ENCODE measurements at places on chromosomes 2 and 18. TPM values are rescaled to one million over a fixed set of nuclear protein-coding genes. Genes with fewer than 3 reads are reported as not detected.
A peak's percentile ranks its signal among the peaks of the same experiment; 100 is the strongest.

DNA sequence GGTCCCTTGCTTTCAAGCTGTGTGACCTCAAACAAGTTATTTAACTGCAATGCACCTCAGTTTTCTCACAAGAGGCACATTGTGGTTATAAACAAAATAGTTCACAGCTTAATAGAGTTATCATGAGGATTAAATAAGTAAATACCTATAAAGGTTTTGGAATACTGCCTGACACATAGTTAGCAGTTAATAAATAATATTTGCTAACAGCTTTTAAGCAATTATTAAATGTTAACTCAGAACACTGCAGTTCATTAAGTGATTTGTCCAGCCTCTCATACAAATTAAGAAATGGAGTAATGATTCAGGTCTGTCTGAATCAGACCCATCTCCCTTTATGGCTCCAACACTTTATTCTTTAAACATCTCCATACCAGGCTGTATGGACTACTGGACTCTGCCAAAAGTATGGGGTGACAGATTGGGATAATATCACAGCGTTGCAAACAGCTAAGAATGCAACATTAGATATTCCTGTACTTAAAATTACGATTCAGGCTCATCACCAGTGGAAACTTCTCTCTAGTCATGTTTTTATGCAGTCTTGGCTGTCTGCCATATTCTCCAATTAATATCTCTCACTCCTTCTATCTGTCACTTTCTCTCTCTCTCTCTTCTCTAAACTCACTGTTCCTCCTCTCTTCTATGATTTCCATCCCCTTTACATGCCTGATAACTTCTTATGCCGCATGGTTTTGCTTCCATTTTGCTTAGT lies 370.6 kb upstream of the UBE2E3 start:
- no peak for DNase-seq

- DNase-seq, result no peak
Measured at GRCh38 chr2:38504169-38504568, 98.6 kb downstream of the HNRNPLL start.

- DNase-seq, result no peak
Measured at GRCh38 chr2:176158186-176158591, 1.1 kb downstream of the HOXD3 start.

DNA sequence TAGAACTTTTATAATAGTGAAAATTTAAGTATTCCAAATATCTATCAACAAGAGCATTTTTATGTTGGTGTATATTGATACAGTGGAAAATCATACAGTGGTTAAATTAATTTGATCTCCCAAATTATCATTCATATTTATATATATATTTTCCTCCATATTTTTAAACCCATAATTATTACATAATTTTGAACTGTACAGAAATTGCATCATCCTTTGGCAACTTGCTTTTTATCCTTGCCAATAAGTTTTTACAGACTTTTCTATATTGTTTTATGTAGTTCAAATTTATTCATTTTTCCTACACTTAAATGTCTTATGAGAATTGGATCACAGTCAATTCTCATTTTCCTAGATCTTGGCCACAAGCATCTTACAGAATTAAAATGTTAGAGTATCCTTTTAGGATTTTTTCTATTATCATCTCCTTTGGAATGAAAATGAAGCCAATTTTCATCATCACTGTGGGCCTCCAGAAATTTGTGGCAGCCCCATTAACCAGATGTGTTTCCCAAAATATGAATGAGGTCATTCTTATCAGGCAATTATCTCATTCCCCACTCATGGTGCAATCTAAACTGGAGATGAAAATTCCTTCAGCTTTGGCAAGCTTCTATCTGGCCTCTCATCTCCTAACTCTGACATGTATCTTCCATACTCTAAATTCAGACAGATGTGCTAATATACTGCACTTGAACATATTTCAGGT lies 94.2 kb upstream of the DLGAP1 start:
- no peak for DNase-seq

- DNase-seq, result no peak
Measured at GRCh38 chr2:202299712-202300111, 34.1 kb downstream of the NOP58 start.

DNA sequence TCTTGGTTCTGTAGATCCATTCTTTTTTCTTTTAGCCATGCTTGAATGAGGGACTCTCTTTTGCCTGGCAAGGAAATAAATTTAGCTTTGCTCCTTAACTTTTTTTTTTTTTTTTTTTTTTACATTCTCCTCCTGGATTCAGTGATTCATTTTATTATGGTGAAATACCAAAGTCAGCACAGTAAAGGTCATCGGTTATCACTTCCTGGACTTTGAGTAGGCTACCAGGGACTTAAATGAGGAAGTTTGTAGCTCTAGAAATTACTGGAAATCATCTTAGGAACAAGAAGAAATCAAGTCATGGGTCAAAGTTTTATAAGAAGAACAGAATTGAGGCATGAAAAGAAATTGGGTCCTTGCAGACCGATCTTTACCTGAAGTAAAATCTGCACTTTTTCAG lies 75.0 kb downstream of the SOCS6 start:
- DNase-seq, result no peak

GRCh38 chr2:222747526-222748160 lies 76.2 kb downstream of the MOGAT1 start:
- DNase-seq, result no peak

GRCh38 chr18:47944972-47945852 lies 14.8 kb upstream of the SMAD2 start:
- DNase-seq, result peak; percentile 23

DNA sequence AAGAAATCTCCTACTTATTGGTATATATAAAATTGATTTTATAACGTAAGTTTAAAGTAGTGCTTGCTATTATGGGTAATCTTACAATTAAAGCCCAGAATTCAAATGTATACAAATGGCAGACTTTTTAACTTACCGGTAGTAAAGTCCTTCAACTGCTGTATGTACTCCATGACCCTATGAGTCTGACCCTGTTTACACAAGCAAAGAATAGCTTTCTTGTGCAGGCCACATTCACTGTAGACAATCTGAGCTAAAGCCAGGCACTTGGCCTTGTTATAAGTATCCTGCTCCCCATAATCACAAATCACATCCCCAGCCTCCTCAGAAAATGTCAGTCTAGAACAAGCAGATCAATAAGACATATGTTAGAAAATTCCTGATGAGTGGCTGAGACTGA lies 51.7 kb downstream of the CLHC1 start:
- no peak for DNase-seq

DNA sequence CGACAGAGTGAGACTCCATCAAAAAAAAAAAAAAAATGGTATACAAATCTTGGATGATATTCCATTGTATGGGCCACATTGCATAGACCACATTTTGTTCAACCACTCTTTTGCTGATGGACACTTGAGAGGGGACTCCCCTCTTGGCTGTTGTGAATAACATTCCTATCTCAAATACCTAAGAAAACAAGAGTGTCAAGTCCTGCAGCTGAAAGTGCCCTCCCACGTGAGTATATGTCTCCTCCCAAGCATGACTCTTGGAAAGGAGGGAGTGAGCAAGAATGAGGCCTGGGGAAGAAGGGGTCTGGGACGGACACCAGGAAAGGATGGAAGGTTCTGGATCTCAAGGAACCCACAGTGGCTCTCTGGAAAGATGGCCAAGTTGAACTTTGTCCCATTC lies 36.0 kb upstream of the NPAS2 start:
- DNase-seq, result no peak

DNA sequence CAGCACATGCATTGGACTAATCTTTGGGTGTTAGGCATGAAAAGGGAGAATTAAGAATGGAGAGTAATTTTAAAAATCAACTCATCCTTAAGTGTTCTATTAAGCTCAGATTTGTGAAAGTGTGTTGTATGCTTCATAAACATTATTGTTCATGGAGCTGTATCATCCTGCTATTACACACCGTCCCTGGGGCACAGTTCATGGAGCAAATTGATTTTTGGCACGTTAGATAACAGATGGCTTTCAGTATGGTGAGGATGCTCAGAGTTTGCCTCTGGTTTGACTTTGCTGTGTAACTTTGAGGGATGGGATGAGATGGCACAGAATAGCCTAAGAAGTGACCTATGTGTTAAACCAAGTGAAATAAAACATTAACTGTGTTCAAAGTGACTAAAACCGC lies 97.1 kb downstream of the MGAT5 start:
- DNase-seq, result no peak

- DNase-seq, result no peak
Measured at GRCh38 chr2:217853301-217853881, 149.4 kb downstream of the TNS1 start.

DNA sequence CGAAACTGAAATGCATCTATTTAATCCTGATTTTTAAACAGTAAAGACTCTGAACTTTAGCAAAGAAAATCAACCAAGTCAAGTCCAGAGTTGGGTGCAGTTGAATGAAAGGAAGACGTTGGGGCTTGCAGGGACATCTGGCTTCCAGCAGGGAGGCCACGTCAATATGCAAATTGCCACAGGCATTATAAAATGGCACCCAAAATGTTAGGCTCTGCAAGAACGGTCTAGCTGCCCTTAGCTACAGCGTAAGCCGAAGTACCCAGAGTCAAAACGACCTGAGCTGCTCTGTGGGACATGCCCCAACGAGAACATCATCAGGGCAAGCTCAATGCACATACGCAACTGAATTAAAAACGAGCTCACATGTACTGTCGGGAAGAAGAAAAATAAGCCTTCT lies 30.7 kb downstream of the DOCK10 start:
- no peak for DNase-seq

DNA sequence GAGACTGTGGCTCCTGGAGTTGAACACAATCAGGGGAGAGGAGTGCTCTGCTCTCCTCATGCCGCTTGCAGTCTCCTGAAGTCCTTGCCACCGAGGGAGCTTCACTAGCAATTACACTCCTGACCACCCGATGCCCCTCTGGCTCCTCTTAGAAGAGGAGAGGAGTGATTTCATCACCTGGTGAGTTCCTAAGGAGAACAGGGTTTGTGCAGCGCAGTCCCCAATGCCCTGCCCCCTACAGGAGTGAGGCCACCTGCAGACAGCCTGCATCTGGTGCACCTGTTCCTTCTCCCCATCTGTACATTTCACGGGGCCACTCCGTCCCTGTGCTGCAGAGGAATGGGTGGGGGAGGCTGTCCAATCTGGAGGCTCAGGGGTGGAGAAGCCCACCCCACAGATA lies 267.2 kb downstream of the HRH4 start:
- DNase-seq, result no peak

- DNase-seq, result no peak
Measured at GRCh38 chr2:111923276-111923804, 24.9 kb downstream of the MERTK start.

DNA sequence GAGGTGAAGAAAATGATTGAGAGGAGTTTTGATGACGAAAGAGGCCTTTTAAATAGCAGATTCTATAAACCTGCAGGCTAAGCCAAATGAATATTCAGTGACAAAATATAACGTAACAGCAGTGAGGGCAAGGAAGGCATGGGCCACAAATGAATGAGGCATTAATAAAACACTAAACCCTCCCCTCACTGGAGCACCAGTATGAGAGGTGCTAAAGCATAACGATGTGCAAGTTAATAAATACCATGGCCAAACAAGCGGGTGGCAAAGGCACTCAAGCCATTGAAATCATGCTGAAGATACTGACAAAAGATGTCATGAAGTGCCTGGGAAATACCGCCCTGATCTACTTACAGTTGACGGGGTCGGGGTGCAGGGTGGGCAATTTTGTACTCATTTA lies 30.2 kb upstream of the LONRF2 start:
- no peak for DNase-seq

DNA sequence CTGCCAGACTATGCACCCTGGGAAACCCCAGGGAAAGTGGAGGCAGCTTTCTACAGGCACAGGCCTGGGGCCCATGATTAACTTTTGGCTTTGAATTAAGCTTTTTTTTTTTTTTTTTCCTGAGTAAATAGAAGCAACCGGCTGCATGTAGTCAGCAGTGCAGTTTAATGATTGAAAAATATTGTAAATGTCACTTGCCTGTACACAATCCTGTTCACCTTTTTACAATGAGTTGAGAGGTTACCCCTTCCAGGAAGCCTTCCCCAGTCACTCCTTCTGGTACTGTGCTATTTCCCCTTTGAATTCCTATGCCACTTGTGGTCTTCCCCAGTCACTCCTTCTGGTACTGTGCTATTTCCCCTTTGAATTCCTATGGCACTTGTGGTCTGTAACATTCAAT lies 475.6 kb downstream of the TDRD15 start:
- DNase-seq, result no peak

- DNase-seq, result no peak
Measured at GRCh38 chr2:164187121-164187520, 434.2 kb downstream of the GRB14 start.

DNA sequence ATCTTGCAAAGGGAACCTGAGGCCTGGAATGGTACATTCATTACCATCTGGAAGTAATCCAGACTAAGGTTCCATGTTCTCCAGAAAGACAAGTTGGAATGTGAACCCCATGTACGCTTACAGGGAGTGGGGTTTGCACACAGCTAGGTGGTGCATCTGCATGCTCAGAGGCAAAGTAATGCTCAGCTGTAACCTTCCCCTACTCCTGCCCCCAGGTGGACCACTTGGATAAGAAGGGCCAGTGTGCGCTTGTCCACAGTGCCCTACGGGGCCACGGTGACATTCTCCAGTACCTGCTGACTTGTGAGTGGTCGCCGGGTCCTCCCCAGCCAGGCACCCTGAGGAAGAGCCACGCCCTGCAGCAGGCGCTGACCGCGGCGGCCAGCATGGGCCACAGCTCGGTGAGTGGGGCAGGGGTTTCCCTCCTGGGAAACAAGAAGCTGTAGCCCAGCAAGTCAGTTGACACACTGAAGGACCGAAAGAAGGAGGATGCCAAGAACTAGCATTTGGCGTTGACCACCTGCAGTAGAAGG lies 90.0 kb downstream of the WDSUB1 start:
- DNase-seq, result no peak

GRCh38 chr2:180077295-180077906 lies 70.3 kb upstream of the CWC22 start:
- DNase-seq, result no peak

DNA sequence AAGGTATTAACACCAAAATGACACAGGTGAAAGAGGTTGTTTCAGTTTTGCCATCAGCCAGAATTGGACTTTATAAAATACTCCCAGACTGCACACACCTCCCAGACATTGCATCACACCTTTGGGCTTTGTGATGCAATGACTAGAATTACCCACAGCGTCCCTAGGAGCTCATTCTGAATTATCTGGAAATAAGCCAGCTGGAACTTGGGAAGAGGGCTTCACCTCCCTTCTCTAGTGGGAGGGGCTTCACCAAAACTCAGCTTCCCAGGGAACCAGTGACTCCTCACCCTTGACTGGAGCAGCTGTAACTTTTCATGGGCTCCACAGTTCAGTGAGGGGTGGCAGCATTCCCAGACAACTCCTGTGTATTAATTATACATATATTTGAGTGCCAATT lies 83.1 kb upstream of the BZW1 start:
- no peak for DNase-seq

GRCh38 chr2:149038442-149039212 lies at the start of gene LYPD6B:
LYPD6B (plus strand) TSS chr2:149038699; CDS start chr2:149130949, 92,250 bp downstream.
- DNase-seq, result no peak

UGT1A5 gene
- total RNA-seq, result not detected

HRH4 gene
- not detected for total RNA-seq

CHST9 gene
- not detected for total RNA-seq

SMARCAL1 gene
- total RNA-seq, result 15.6 TPM

GAL3ST2 gene
- total RNA-seq, result not detected

SLC5A7 gene
- total RNA-seq, result not detected

DYNAP gene
- not detected for total RNA-seq

RAX gene
- total RNA-seq, result not detected

NETO1 gene
- total RNA-seq, result not detected

UGT1A4 gene
- total RNA-seq, result not detected

LRRTM4 gene
- total RNA-seq, result not detected

PROKR1 gene
- under 0.01 TPM for total RNA-seq

ANKRD30B gene
- total RNA-seq, result not detected

SOCS6 gene
- total RNA-seq, result 28.7 TPM

SS18 gene
- total RNA-seq, result 69.2 TPM

SERPINB12 gene
- total RNA-seq, result not detected

Data from dermis microvascular lymphatic vessel endothelial cell (primary cell).